DMS 273 treated with DMSO at 0.1 percent for 48 hours (cell line): ENCODE measurements at places on chromosomes 3 and 15.

- DNase-seq = no peak
Observed at GRCh38 chr3:122318620-122319019, 6.4 kb upstream of the CSTA start.

- DNase-seq = no peak
Observed at GRCh38 chr3:197795200-197795599, 4.1 kb downstream of the LRCH3 start.

GRCh38 chr15:74626752-74627692 lies 11.4 kb downstream of the CLK3 start:
- DNase-seq = no peak

- no peak for DNase-seq
Observed at GRCh38 chr15:60964527-60964926, 264.6 kb downstream of the RORA start.

GRCh38 chr3:72395776-72396311 lies 452.4 kb downstream of the SHQ1 start:
- DNase-seq = no peak
